Common myeloid progenitor, CD34-positive (primary cell): ENCODE measurements at places on chromosomes 11 and 22.
A peak's percentile ranks its signal among the peaks of the same experiment; 100 is the strongest.

GRCh38 chr22:45058622-45058912 is 48.8 kb upstream of the PHF21B start:
- peaks cover 14% of the 10 kb centered on the region for H3K4me1 ChIP-seq

GRCh38 chr11:12175694-12176241 is 65.4 kb downstream of the MICAL2 start:
- DNase-seq = peak; percentile 17
- no peaks in the 10 kb centered on the region for H3K36me3 ChIP-seq
- no peak overlapping the region for H3K27ac ChIP-seq
- H3K27me3 ChIP-seq = no peaks in the 10 kb centered on the region
- H3K4me1 ChIP-seq = peaks cover 41% of the 10 kb centered on the region

GRCh38 chr11:64743591-64744543 is at the start of gene RASGRP2:
Gene RASGRP2 (minus strand): TSS chr11:64744142. CDS start chr11:64742866, 1,276 bp downstream.
- DNase-seq = peak; percentile 92
- H3K36me3 ChIP-seq = no peaks in the 10 kb centered on the region
- H3K4me3 ChIP-seq = peak within 1 kb of the TSS; percentile 77
- H3K4me1 ChIP-seq = no peaks in the 10 kb centered on the region
- peak within 1 kb of the TSS; percentile 95 for H3K27ac ChIP-seq

- H3K4me3 ChIP-seq = no peak overlapping the region
- peaks cover 23% of the 10 kb centered on the region for H3K27me3 ChIP-seq
- no peaks in the 10 kb centered on the region for H3K4me1 ChIP-seq
- H3K27ac ChIP-seq = no peak overlapping the region
Observed at GRCh38 chr11:35623621-35624168, 5.4 kb downstream of the FJX1 start.

DNA sequence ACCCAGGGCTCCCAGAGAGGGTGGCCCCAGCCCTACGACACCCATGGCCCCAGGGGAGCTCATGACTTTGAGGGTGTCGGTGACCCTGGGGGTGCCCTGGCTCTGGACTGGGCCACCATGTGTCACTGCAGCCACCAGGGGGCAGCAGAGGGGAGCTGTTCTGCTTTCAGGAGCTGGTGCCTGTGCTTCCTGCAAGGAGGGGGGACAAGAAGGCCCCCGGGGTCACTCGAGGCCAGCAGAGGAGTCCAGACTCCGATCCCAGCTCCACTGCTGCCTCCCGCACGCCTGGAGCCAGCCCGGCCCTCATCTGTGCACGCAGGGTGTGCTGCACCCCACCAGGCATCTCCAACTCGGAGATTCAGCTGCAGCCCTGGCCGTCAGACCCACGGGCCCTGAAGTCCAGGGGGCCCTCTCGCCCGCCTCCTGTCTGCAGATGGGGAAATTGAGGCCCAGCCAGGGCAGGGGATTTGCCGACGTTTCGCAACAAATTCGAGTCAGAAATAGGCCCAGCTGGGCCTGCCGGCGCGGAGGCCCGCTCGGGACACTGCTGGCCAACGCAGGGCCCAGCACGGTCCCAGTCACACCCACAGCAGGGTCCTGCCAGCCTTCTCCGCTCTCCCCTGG is 29.5 kb upstream of the WNT7B start:
- no peaks in the 10 kb centered on the region for H3K27me3 ChIP-seq
- no peak overlapping the region for H3K4me3 ChIP-seq
- no peak overlapping the region for H3K27ac ChIP-seq

GRCh38 chr11:123505546-123506299 is 75.7 kb downstream of the GRAMD1B start:
- peaks cover 37% of the 10 kb centered on the region for H3K4me1 ChIP-seq
- no peaks in the 10 kb centered on the region for H3K36me3 ChIP-seq
- H3K4me3 ChIP-seq = no peak overlapping the region
- H3K27ac ChIP-seq = no peak overlapping the region
- no peaks in the 10 kb centered on the region for H3K27me3 ChIP-seq

DNA sequence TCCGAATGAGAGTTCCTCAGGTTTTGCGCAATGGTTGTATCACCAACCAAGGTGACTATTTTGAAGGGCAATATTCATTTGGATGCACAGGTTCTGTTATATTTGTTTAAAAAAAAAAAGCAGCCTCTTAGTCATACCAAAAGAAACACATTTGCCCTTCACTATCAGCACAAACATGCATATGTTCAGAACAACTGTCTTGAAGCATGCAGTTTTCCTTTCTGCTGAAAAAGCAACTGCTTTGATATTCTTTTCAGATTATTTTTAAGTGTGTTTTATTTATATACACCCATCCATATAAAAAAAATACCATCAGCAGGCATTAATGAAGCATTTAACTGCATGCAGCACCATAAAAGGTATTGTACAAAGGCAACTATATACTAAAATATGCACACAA is 67.8 kb downstream of the RBFOX2 start:
- DNase-seq = no peak
- H3K4me3 ChIP-seq = no peak overlapping the region
- H3K4me1 ChIP-seq = no peaks in the 10 kb centered on the region
- H3K36me3 ChIP-seq = no peaks in the 10 kb centered on the region
- no peaks in the 10 kb centered on the region for H3K27me3 ChIP-seq

GRCh38 chr11:114826910-114827442 is 148.6 kb downstream of the NXPE2 start:
- no peak for DNase-seq
- no peaks in the 10 kb centered on the region for H3K36me3 ChIP-seq
- H3K27ac ChIP-seq = no peak overlapping the region
- no peak overlapping the region for H3K4me3 ChIP-seq

- DNase-seq = no peak
- no peak overlapping the region for H3K4me3 ChIP-seq
- H3K4me1 ChIP-seq = no peaks in the 10 kb centered on the region
- H3K27me3 ChIP-seq = no peaks in the 10 kb centered on the region
- H3K36me3 ChIP-seq = no peaks in the 10 kb centered on the region
Observed at GRCh38 chr22:48037618-48038017, 1275.2 kb downstream of the TBC1D22A start.

- DNase-seq = no peak
- H3K27ac ChIP-seq = no peak overlapping the region
- peaks cover 10% of the 10 kb centered on the region for H3K36me3 ChIP-seq
- no peaks in the 10 kb centered on the region for H3K27me3 ChIP-seq
- H3K4me1 ChIP-seq = no peaks in the 10 kb centered on the region
Observed at GRCh38 chr22:31841078-31841827, 87.4 kb downstream of the DEPDC5 start.

- no peaks in the 10 kb centered on the region for H3K4me1 ChIP-seq
- no peaks in the 10 kb centered on the region for H3K27me3 ChIP-seq
- H3K36me3 ChIP-seq = no peaks in the 10 kb centered on the region
- no peak for DNase-seq
Observed at GRCh38 chr11:42976636-42977217, 335.1 kb upstream of the API5 start.

- H3K4me1 ChIP-seq = no peaks in the 10 kb centered on the region
- H3K27me3 ChIP-seq = no peaks in the 10 kb centered on the region
- no peak overlapping the region for H3K27ac ChIP-seq
- DNase-seq = peak; percentile 15
- H3K4me3 ChIP-seq = no peak overlapping the region
- H3K36me3 ChIP-seq = no peaks in the 10 kb centered on the region
Observed at GRCh38 chr11:96055706-96056387, 131.9 kb upstream of the MTMR2 start.

- no peak overlapping the region for H3K4me3 ChIP-seq
- H3K27ac ChIP-seq = no peak overlapping the region
- no peak for DNase-seq
- H3K4me1 ChIP-seq = no peaks in the 10 kb centered on the region
- H3K36me3 ChIP-seq = no peaks in the 10 kb centered on the region
Observed at GRCh38 chr11:111291764-111292163, 6.6 kb upstream of the POU2AF3 start.

DNA sequence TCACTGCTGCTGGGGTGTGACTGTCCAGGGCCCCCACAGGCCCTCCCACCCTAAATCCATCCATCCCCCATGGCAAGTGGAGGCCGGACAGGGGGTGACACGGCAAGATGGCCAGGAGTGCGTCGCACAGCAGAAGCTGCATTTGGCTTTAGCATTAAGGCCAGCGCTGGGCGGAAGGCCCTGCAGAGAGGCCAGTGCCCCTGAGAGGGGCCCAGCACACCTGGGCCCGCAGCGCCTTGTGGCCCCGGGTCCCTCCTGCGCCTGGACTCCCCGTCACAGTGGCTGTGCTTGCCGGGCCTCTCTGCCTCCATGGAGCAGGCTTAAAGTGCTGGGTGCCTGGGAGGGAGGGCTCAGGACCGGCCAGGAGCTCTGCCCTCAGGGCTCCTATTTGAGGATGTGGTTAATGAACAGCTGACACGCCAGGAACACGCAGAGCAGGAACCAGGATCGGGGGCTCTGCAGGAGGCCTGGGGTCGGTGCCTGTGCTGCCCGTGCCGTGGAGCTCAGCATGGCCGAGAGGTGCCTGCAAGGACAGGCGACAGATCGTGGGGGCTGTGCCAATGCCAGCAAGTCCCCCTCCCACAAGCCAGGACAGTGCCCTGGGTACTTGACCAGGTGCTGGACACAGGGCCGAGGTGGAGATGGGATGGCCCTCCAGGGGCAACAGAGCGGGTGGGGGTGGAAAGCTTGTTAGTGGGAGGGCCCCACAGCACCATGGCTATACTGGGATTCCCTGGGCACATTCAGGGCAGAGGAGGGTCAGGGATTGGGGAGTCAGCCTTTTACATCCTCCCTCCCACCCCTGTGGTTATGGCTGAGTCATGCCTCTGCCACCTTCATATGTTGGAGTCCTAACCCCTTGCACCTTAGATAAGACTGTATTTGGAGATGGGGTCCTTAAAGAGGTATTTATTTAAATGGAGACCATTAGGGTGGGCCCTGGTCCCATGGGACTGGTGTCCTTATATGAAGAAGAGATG is 30.9 kb upstream of the CARS1 start:
- no peak overlapping the region for H3K27ac ChIP-seq
- H3K27me3 ChIP-seq = peaks cover 2% of the 10 kb centered on the region
- peak; percentile 27 for DNase-seq
- H3K4me3 ChIP-seq = no peak overlapping the region

DNA sequence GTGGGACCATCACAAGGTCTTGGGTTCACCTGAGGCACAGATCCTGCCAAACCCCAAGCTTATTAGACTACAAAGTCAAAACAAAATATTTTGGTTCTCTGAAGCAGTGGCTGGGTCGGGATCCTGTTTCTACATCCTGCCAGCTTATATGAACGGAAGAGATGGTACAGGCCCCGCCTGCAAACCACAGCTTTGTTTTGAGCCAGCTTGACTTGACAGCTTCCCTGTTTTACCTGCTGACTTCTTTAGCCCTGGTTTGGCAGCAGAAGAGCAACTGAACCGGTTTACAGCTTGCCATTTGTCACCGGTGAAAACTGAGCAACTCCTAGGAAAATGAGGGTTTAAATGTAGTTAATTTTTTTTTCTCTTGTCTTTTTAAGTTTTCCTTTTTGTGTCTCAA is 11.4 kb downstream of the PACS1 start:
- no peaks in the 10 kb centered on the region for H3K27me3 ChIP-seq
- H3K4me1 ChIP-seq = peaks cover 54% of the 10 kb centered on the region
- H3K36me3 ChIP-seq = peaks cover 4% of the 10 kb centered on the region
- H3K4me3 ChIP-seq = peak overlapping the region; percentile 67
- DNase-seq = peak; percentile 97
- H3K27ac ChIP-seq = peak overlapping the region; percentile 81

DNA sequence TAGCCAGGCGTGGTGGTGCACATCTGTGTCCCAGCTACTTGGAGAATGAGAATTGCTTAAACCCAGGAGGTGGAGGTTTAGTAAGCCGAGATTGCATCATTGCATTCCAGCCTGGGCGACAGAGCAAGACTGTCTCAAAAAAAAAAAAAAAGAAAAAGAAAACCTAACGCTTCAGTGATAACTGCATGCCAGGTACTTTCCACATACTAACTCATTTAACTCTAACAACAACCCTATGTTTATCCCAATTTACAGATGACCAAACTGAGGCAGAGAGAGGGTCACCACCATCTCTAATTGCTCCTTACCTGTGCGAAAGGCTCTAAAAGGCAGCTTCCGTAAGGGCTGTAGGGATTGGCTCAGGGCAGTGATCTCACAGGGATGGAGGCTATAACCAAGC is 11.6 kb downstream of the PISD start:
- DNase-seq = no peak
- H3K4me3 ChIP-seq = no peak overlapping the region
- H3K27ac ChIP-seq = no peak overlapping the region
- peaks cover 44% of the 10 kb centered on the region for H3K36me3 ChIP-seq
- H3K27me3 ChIP-seq = no peaks in the 10 kb centered on the region
- H3K4me1 ChIP-seq = peaks cover 6% of the 10 kb centered on the region

GRCh38 chr11:126561327-126561893 is 205.9 kb downstream of the ST3GAL4 start:
- no peaks in the 10 kb centered on the region for H3K4me1 ChIP-seq
- H3K27ac ChIP-seq = no peak overlapping the region
- H3K4me3 ChIP-seq = no peak overlapping the region
- peak; percentile 81 for DNase-seq

DNA sequence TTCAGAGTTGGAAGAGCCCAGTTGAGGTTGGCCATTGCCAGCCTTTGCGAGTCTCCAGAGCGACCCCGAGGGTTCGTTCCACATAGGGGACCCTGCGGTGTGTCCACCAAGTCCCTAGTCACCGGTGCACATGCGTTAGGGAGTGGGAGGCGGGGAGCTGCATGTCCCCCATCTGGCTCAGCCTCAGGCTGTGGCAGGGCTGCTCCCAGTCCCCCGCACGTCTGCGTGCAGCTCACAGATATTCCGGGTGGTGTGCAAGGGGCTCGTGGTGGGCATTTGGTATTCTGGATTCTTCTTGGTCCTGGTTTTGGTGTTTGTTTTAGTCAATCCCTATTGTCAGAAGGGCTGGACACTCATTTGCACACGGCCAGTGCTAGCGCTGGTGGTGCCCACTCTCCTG is 48.8 kb downstream of the MUC6 start:
- no peak overlapping the region for H3K4me3 ChIP-seq
- H3K27ac ChIP-seq = no peak overlapping the region
- H3K36me3 ChIP-seq = peaks cover 66% of the 10 kb centered on the region
- no peak for DNase-seq
- peaks cover 3% of the 10 kb centered on the region for H3K4me1 ChIP-seq
- H3K27me3 ChIP-seq = no peaks in the 10 kb centered on the region

DNA sequence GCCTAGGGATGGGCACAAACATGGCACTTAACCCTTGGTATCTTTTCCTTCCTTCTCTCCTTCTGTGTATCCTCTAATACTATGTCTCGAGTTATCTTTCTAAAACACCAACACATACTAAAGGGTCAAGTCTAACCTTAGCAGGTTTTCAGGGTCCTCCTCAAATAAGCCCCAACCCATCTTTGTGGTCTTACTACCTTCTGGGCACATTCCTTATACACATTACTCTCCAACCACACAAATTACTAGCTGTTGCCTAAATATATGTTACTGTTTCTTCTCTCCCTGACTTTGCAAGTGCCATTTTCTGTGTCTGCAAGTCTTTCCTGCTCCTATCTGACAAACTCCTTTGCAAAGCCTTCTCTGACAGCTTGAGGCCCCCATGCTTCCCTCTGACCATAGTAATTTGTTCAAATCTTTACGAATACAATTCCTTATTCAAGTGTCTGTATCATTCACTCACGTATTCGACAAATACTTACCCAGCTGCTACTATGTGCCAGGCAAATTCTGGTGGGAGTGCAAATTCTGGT is 15.8 kb upstream of the NUP160 start:
- no peak overlapping the region for H3K27ac ChIP-seq
- H3K27me3 ChIP-seq = no peaks in the 10 kb centered on the region
- no peak overlapping the region for H3K4me3 ChIP-seq
- peaks cover 9% of the 10 kb centered on the region for H3K4me1 ChIP-seq

GRCh38 chr11:18384157-18384641 is 10.2 kb upstream of the LDHA start:
- peak overlapping the region; percentile 37 for H3K4me3 ChIP-seq
- peak overlapping the region; percentile 48 for H3K27ac ChIP-seq
- DNase-seq = peak; percentile 33
- H3K36me3 ChIP-seq = no peaks in the 10 kb centered on the region
- peaks cover 35% of the 10 kb centered on the region for H3K4me1 ChIP-seq
- H3K27me3 ChIP-seq = no peaks in the 10 kb centered on the region

GRCh38 chr11:59680287-59681154 is 11.7 kb upstream of the PATL1 start:
- peak; percentile 88 for DNase-seq
- H3K27me3 ChIP-seq = no peaks in the 10 kb centered on the region
- no peaks in the 10 kb centered on the region for H3K36me3 ChIP-seq
